ENCODE measurements at places on chromosomes 1 and 21. TPM values are rescaled to one million over a fixed set of nuclear protein-coding genes. Genes with fewer than 3 reads are reported as not detected.

RPAP2 gene
- 5.3 TPM for total RNA-seq

DNAJC6 gene
- 8.3 TPM for total RNA-seq

ADCY10 gene
- not detected for total RNA-seq

RASSF5 gene
- 4.2 TPM for total RNA-seq

PAQR6 gene
- total RNA-seq: 2.5 TPM

PROK1 gene
- total RNA-seq: not detected
